Uterus (tissue), 4 donors: ENCODE measurements at places on chromosomes 2 and 18. TPM values are rescaled to one million over a fixed set of nuclear protein-coding genes. Genes with fewer than 3 reads are reported as not detected.

- no peaks in the 10 kb centered on the region for H3K36me3 ChIP-seq
- H3K27me3 ChIP-seq: no peaks in the 10 kb centered on the region
- no peak overlapping the region for H3K27ac ChIP-seq
- H3K4me3 ChIP-seq: no peak overlapping the region
These were observed 15.5 kb upstream of the MSH6 start for GRCh38 chr2:47767497-47767844.

- peaks cover 4% of the 10 kb centered on the region for H3K4me1 ChIP-seq
- H3K27me3 ChIP-seq: no peaks in the 10 kb centered on the region
- no peak for DNase-seq
These were observed 756 bp upstream of the PTPN4 start for GRCh38 chr2:119758881-119759450.

- H3K4me3 ChIP-seq: no peak overlapping the region
- H3K36me3 ChIP-seq: no peaks in the 10 kb centered on the region
- no peak for DNase-seq
- H3K27ac ChIP-seq: no peak overlapping the region
These were observed 40.7 kb upstream of the UPP2 start for GRCh38 chr2:158060835-158061435.

- H3K36me3 ChIP-seq: no peaks in the 10 kb centered on the region
- no peaks in the 10 kb centered on the region for H3K27me3 ChIP-seq
- peaks cover 5% of the 10 kb centered on the region for H3K4me1 ChIP-seq
- no peak overlapping the region for H3K4me3 ChIP-seq
- H3K27ac ChIP-seq: peak overlapping the region; percentile 64
These were observed 31.7 kb downstream of the ZNF516 start for GRCh38 chr18:76463358-76463757.

- DNase-seq: no peak
- H3K27me3 ChIP-seq: no peaks in the 10 kb centered on the region
- no peak overlapping the region for H3K4me3 ChIP-seq
- no peaks in the 10 kb centered on the region for H3K4me1 ChIP-seq
- peak overlapping the region; percentile 78 for H3K27ac ChIP-seq
These were observed 180.0 kb upstream of the MMADHC start for GRCh38 chr2:149767516-149767974.

GRCh38 chr2:43461453-43462073 is 134.3 kb downstream of the THADA start:
- H3K4me1 ChIP-seq: peaks cover 9% of the 10 kb centered on the region
- H3K27me3 ChIP-seq: no peaks in the 10 kb centered on the region
- H3K27ac ChIP-seq: peak overlapping the region; percentile 76
- DNase-seq: no peak

TDRD15 gene
- total RNA-seq: not detected
